ENCODE measurements at places on chromosomes 2 and 18.

- no peak for DNase-seq
Observed at GRCh38 chr2:10307561-10308156, 5.0 kb downstream of the HPCAL1 start.

DNA sequence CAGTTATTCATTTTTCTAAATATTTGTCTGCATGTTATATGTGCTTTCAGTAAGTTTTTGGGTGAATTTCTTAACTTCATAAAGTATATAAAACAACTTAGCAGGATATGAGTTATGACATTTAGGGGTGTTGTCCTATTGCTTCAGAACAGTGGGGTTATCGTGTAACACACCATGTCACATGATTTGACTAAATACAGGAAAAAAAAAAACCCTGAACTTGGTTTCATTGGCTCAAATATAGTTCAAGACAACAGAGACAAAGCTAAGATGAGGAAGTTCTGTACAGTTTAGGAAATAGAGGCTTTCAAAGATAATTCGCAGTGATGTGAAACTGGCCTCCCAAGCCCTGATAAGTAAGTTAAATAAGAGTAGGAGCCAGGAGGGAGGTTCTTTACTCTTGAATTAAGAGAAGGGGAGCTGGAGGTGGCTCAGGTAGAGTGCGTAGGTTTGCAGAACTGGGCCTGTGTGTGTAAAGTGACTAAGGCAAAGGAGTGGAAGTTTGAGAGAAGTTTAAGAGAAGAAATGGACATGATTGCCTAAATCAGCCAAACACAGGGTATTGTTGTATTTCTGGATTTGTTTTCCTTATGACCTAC lies 53.9 kb downstream of the LIMS1 start:
- no peak for DNase-seq

- DNase-seq, result no peak
Observed at GRCh38 chr2:172512810-172513523, 42.9 kb upstream of the PDK1 start.

- DNase-seq, result no peak
Observed at GRCh38 chr2:18384242-18384641, 176.2 kb downstream of the RDH14 start.

GRCh38 chr2:238507836-238508235 lies 81.1 kb downstream of the ASB1 start:
- no peak for DNase-seq

- no peak for DNase-seq
Observed at GRCh38 chr2:192735447-192735846, 540.7 kb upstream of the TMEFF2 start.

DNA sequence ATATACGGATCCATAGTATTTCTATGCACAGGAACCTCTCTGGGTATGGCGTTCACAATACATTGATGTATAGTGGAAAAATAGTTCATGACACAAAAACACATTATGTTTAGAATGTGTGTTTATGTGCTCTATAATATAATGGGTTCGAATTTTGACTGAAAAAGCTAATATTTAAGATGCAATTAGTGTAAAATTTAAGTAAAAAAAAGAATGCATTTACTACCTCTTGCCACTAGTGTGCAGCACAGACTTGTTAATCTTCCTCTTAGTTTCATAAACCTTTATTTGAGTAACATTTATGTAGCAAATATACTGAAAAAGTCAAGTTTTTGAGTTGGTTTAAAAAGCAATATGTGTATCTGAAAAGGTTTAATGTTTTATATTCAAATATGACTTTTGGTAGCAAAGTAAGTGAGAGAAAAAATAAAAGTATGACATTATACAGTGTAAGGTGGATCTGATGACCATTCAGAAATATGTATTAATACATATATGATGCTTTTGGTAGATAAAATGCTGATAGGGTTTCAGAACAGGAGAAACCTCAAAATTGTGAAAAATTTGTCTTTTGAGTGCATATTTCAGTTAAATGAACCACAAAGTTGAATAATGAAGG lies 49.4 kb downstream of the CCDC102B start:
- DNase-seq, result no peak

All from left lobe of liver (tissue), 2 donors.